ENCODE measurements at places on chromosomes 16 and 17. TPM values are rescaled to one million over a fixed set of nuclear protein-coding genes. Genes with fewer than 3 reads are reported as not detected.

P2RX5 gene
- total RNA-seq: 1.5 TPM

DBNDD1 gene
- 0.79 TPM for total RNA-seq

MILR1 gene
- 5.2 TPM for total RNA-seq

KRT33A gene
- 22.0 TPM for total RNA-seq

KCNH6 gene
- not detected for total RNA-seq

CNOT1 gene
- total RNA-seq: 122 TPM

ACE gene
- 5.6 TPM for total RNA-seq

KRT40 gene
- 7.7 TPM for total RNA-seq

DNA sequence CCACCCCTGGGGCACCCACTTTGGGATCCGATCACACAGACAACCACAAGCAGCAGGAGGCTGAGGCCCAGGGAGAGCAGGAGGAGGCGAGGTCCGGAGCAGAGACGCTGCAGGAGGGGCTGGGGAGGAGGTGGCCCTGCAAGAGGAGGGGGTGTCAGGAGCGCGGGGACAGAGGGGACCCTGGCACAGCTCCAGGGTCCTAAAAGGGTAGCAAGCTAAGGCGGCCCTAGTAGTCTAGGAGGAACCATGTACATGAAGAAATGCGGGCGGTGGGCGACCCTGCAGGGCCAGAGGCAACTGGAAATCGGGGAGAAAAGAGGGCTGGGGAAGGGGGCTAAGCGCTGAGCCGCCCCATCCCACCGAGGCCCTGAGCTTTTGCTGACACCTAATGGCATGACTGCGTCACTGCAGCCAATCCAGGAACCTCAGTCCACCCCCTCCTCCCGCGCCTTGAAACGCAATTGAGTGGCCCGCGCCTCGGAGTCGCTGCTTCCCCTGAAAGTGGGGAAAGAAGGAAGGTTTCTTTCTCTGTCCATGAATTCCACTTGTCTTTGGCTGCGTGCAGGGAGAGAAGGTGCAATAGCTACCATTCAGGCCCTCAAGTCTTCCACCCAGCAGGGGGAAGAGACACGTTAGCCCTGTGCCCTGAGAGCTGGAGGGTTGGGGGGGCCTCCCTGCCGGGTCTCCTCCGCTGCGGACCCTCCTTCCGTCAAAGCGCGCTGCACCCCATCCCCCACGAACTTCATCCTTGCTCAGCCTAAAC is 1.8 kb downstream of the ASGR1 start:
- peak; percentile 78 for DNase-seq

DNA sequence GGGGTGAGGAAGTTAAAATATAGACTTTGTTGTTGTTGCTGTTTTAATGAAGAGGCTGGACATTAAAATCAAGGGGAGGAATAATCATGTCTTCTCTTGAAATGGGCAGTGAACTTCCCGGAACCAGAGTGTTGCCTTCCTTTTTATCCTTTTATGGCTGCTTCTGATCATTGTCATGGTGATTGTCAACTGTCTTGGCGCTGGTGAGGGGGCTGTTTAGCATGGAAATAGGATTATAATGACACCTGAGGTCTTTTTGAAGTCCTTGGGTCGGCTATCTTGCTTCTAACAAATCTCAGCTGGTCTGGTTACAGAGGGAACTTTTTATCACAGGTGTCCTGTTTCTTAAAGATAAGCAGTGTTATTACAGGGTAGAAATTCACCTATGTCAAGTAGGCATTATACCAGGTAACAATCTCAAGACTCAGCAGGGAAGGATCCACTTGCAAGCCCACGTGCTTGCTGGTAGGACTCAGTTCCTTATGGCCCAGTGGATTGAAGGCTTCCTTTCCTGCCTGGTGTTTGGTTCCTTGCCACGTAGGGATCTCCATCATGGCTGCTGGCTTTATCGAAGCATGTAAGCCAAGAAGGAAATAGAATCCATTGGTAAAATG is 349.3 kb downstream of the WWOX start:
- no peak for DNase-seq

GRCh38 chr17:80886641-80887573 is 104.7 kb upstream of the CHMP6 start:
- DNase-seq: no peak

- DNase-seq: no peak
Observed at GRCh38 chr17:50165066-50165465, 739 bp upstream of the SGCA start.

DNA sequence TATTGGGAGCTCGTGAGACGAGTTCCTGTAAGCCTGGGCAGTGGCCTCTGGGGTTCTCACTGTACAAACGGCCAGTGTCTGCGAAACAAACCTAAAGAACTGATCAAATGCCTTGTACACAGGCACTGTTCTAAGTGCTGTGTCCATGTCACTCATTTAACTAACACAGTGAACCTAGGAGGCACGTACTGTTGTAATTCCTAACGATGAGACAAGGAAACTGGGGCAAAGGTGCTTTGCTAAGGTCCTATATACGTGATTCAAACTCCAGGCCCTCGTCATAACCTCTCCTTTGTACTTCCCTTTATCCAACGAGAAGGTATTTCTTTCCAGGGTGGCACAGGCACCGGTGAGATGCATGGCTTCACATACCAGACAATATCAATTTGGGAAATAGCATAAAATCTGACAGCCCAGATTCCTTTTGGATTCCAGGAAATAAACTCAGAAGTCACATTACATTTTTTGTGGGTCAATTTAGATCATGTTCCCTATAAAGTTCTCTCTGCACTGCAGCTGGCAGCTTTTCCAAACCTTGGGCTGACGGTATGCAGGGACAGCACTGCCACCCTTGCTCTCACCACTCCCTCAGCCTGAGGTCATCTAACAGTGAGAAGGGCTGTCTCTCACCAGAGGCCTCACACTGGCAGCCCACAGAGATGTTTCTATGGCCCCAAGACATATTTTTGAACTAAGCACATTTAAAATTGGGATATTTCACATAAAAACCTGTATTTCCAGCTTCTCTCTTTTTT is 18.3 kb downstream of the GLYR1 start:
- no peak for DNase-seq

GRCh38 chr17:39177256-39177655 is 11.3 kb upstream of the ARL5C start:
- no peak for DNase-seq

- no peak for DNase-seq
Observed at GRCh38 chr16:23110257-23110899, 38.9 kb downstream of the USP31 start.

- DNase-seq: no peak
Observed at GRCh38 chr16:12757546-12757945, 46.1 kb downstream of the CPPED1 start.

DNA sequence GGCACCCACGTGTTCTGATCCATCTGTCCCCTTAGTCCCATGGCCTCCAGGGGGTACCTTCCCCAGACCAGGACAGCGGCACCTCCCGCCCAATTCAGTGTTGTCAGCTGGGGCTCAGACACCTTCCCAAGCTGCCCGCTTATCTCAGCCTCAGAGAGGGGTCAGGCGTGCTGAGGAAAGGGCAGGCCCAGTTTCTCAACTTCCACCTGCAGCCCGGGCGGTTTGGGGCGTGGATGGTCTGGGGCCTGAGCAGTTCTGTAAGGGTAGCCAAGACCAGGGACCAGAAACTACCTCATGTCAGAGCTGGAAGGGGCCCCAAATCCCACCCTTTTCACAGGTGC is 5.1 kb downstream of the PLCD3 start:
- no peak for DNase-seq

DNA sequence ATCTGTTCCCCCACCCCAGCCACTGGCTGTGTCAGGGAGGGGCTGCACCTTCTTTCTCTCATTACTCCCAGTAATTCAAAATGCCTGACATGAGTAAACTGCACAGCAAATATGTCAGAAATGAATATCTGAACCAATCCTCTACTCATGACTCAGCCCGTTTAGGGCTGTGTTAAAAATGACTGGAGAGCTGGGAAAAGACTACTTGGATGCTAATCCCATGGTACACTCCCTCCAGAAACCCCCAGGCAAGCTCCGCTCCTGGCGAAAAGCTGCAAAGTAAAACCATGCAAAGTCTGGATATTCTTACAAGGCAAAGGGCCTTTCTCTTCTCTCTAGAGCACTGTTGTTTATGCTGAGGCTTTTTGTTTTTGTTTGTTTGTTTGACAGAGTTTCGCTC is 448.1 kb upstream of the DYNLRB2 start:
- no peak for DNase-seq

DNA sequence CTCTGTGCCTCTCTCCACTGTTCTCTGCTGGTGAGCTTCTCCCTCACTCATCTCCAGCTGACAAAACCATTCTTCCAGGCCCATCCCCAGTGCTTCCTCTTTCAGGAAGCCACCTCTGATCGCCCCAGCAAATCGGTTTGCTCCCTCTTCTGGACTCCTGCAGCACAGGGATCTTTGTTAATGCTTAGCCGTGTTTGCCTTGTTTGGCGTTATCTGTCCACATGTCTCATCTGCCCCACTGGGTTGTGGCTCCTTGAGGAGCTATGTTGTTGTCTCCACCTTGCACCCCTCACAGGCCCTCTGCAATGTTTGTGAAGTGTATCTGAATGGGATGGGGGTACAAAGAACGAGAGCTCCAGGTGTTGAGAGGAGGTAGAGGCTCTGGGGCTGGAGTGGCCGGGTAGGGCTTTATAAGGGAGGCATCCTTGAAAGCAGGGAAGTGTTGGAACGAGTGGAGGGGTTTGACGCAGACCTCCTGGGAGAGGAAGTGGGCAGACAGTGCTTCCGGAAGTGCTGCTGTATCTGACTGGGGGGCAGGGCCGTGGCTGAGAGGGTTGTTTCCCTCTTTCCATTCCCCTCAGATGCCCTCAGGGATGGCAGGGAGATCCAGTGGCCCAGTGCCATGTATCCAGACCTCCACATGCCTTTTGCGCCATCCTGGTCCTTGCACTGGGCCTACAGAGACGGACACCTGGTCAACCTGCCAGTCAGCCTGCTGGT is 27.8 kb downstream of the CASKIN2 start:
- DNase-seq: no peak

DNA sequence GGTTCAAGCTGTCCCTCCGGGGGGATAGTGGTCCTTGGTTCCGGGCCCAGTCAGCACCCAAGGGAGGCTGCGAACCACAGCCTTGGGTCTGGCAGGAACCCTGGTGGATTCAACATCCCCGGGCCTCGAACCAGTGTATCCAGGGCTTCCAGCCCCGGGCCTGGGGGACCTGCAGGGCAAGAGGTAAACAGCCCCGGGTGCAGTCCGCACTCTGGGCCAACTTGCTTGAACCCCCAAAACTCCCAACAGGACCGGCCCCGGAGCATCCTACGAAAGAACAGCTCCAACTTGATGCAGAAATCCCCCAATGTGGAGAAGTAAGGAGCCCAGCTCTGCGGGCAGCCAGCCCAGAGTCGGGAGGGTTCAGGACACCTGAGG is 1.5 kb upstream of the NEURL4 start:
- DNase-seq: no peak

- no peak for DNase-seq
Observed at GRCh38 chr16:53925107-53925410, 221.1 kb downstream of the FTO start.

GRCh38 chr16:72821185-72821950 is 226.6 kb downstream of the ZFHX3 start:
- no peak for DNase-seq

DNA sequence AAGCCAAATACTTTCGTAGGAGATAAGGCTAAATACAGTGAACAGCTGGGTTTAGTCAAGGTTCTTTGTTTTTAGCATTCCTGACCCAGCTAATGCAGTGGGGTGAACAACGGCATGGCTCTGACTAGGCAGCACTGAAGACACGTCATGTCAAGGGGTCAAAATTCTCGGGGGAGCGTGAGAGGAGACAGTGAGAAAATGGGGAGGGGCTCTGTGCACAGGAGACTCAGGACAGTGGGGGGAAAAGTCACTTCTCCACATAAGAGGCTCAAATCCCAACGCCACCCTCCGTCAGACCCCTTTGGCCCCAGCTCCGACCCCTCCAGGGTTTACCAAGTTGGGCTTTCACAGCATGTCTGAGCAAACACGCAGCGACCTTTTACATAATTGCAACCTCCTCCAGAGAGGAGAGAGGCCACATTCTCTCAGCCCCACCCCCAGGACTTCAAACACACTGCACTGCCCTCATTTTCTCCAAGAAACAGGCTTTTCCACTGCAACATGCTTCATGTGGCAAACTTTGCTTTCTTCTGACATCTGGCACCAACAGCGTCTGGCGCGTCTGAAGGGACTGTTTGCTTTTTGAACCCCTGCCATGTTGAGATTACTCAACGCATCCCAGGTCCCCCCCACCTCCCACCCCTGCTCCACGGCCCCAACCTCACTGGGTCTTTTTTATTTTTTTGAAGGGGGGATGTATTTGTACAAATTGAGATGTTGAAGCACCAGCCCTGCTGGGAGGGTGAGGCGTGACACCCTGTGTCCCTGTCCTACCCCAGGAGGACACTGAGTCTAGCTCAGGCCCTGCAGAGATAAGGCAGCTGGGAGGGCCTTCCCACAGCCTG is 30.0 kb downstream of the AXIN2 start:
- peak; percentile 88 for DNase-seq

DNA sequence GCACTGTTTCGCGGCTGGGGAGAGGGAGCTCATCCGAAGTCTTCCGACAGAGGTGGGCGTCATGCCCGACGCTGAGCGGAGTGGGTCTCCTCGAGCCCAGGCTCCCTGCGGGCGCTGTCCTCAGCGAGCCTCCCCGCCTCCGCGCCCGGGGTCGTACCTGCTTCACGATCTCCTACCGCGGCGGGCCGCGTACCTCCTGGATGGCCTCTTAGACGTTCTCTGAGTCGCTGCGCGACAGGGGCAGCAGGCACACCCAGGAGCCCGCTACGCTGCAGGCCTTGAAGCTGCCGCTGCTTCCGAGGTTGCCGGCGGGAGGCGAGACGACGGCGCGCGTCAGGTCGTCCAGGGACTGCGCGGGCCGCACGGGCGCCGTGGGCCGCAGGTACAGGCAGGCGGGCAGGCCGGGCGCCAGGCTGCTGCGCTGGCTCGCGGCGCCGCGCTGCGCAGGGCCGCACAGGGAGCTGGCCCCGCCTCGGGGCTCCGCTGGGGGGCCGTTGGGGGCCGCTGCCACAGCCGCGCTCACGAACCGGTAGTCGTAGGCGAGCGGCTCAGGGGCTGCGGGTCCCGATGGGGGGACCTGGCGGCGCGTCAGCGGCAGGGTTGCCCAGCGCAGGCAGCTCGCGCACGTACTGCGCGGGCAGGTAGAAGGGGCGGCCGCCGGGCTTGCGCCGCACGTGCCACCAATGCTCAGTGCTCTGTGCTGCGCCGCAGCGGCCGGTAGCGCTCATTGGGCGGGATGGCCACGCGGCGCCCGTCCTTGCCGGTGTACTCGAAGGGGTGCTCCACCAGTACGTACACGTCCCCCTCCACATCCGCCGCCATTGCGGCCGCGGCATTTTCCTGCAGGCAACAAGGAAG is 116.4 kb upstream of the SMURF2 start:
- no peak for DNase-seq

GRCh38 chr16:10878644-10879501 is 1.9 kb downstream of the CIITA start:
- DNase-seq: no peak

DNA sequence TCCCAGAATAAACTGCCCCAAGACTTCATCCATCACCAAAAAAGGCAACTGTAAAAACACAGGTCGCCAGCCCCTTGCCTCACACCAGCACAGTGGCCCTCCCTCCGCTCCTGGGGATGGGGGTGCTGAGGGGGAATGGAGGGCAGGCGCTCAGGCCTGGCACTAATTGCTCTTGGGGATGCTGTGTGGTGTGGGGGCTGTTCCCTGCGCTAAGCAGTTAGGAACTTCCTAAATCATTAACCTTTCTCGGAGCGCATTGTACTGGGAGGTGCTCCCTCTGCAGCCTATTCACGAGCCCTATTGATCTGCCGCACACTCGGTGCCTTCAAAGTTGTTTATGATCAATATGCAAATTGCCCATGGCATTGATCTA is 199.9 kb downstream of the ZFHX3 start:
- DNase-seq: no peak

All from skin of body (tissue), 3 donors.